Naive thymus-derived CD4-positive, alpha-beta T cell (primary cell): ENCODE measurements at places on chromosomes 3 and 15.

- no peaks in the 10 kb centered on the region for H3K4me1 ChIP-seq
- H3K4me3 ChIP-seq = no peak overlapping the region
- no peaks in the 10 kb centered on the region for H3K27me3 ChIP-seq
These were observed 158.7 kb downstream of the GHSR start for GRCh38 chr3:172289583-172289982.

- no peak overlapping the region for H3K4me3 ChIP-seq
- H3K36me3 ChIP-seq = no peaks in the 10 kb centered on the region
- no peak overlapping the region for H3K27ac ChIP-seq
- no peaks in the 10 kb centered on the region for H3K4me1 ChIP-seq
- no peak for DNase-seq
- no peaks in the 10 kb centered on the region for H3K27me3 ChIP-seq
These were observed 83.1 kb downstream of the GAP43 start for GRCh38 chr3:115706311-115706829.

GRCh38 chr15:90035095-90035839, 34.1 kb downstream of the ZNF710 start:
- H3K27me3 ChIP-seq = no peaks in the 10 kb centered on the region
- DNase-seq = no peak
- H3K4me1 ChIP-seq = peaks cover 37% of the 10 kb centered on the region

DNA sequence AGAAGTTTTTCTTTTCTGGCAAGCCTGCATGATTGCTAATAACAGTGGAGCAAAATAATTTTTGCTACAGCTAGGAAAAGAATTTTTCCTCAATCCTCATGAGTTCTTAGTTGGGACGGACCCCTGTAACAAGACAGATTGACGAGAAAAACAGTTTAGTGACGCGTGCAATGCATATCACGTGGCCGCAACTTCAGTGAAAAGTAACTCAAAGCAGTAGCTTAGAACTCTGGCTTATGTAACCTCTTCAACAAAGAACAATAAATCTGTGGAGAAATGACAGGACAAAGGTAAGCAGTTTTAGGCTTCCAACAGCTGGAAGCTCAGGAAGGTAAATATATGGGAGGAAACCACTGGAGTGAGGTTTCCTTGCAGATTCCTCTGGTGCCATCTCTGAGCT, 19.7 kb downstream of the FAM107A start:
- no peaks in the 10 kb centered on the region for H3K36me3 ChIP-seq
- H3K4me1 ChIP-seq = no peaks in the 10 kb centered on the region
- no peak overlapping the region for H3K27ac ChIP-seq
- no peak overlapping the region for H3K4me3 ChIP-seq
- DNase-seq = no peak
- no peaks in the 10 kb centered on the region for H3K27me3 ChIP-seq
